Stomach (tissue), 19 donors: ENCODE measurements at places on chromosomes 12 and 14. TPM values are rescaled to one million over a fixed set of nuclear protein-coding genes. Genes with fewer than 3 reads are reported as not detected.

Gene B3GNT4
- polyA plus RNA-seq: 0.63 TPM

Gene NKX2-1
- not detected for polyA plus RNA-seq

Gene SLCO1B1
- polyA plus RNA-seq: not detected

Gene SOAT2
- polyA plus RNA-seq: 0.28 TPM

Gene KRT86
- not detected for polyA plus RNA-seq

Gene PLBD1
- 4.7 TPM for polyA plus RNA-seq

Gene TPH2
- not detected for polyA plus RNA-seq

Gene KRT71
- polyA plus RNA-seq: not detected

Gene ATG101
- 67.1 TPM for polyA plus RNA-seq

Gene TMEM179
- 1.4 TPM for polyA plus RNA-seq

Gene FANCM
- polyA plus RNA-seq: 3.1 TPM
